ENCODE measurements at places on chromosomes 3 and 15. TPM values are rescaled to one million over a fixed set of nuclear protein-coding genes. Genes with fewer than 3 reads are reported as not detected.

FOXL2NB gene
- total RNA-seq = not detected

DNA sequence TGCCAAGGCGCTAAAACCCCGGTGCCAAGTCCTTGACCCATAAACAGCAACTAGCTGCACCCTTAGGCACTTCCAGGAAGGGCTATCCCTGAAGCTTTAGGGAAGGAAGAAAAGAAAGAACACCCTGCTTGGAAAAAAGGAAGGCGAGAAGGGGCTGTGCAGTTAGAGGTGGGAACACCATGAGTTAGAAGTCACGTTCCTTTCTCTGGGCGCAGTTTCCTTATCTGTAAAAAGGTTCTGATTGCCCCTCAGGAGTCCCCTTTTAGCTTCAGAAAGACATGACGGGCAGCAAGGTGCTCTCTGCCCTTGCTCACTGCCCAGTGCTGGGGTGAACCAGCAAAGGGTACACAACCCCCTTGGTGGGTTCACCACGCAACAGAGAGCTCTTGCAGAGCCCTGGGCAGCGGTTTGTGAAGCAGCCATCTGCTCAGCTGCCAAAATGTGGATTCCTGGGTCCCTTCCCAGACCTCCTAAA, 798 bp downstream of the GCHFR start:
- DNase-seq = no peak

GRCh38 chr15:23472678-23473077, 25.6 kb upstream of the GOLGA6L2 start:
- no peak for DNase-seq

- DNase-seq = no peak
Measured at GRCh38 chr3:142858043-142858442, 30.8 kb downstream of the PCOLCE2 start.

CORO2B gene
- not detected for total RNA-seq

TRPM7 gene
- total RNA-seq = 46.9 TPM

- DNase-seq = no peak
Measured at GRCh38 chr15:50321680-50322210, 33.3 kb downstream of the GABPB1 start.

DNA sequence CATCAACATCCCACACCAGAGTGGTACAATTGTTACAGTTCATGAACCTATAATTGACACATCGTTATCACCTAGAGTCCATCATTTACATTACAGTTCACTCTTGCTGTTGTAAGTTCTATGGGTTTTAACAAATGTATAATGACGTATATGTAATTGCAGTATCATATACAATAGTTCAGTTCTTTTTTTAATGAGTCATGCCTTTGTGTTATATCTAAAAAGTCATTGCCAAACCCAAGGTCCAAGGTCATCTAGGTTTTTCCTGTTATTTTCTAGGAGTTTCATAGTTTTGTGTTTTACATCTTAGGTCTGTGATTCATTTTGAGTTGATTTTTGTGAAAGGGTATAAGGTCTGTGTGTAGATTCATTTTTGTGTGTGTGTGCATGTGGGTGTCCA, 160.9 kb upstream of the GALNT15 start:
- DNase-seq = no peak

DNA sequence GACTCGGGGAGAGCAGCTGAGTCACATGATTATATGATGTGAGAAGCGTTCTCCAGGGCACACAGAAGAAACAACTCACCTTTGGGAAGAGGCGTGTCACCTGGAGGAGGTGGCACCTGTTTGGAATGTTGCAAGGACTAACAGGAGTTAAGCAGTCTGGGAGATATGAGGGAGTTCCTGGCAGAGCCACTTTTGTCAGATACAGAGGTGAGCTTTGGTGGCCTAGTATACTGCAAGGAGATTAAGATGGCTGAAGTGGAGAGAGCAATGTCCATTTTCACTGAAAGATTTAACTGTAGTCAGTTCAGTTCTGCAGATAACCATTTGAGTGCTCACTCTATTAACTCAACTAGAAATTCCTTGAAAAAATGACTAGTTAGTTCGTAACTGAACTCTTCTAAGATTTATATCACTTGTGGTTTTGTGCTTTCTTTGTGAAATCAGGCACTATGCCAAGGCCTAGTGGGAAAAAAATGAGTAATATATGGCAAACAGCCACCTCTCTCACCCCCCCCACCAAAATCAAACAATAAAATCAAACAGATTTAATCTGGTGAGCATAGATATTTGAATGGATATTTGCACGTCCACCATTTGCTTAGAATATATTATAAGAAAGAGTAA, 61.3 kb downstream of the CRYBG3 start:
- DNase-seq = no peak

OXTR gene
- 0.50 TPM for total RNA-seq

DNA sequence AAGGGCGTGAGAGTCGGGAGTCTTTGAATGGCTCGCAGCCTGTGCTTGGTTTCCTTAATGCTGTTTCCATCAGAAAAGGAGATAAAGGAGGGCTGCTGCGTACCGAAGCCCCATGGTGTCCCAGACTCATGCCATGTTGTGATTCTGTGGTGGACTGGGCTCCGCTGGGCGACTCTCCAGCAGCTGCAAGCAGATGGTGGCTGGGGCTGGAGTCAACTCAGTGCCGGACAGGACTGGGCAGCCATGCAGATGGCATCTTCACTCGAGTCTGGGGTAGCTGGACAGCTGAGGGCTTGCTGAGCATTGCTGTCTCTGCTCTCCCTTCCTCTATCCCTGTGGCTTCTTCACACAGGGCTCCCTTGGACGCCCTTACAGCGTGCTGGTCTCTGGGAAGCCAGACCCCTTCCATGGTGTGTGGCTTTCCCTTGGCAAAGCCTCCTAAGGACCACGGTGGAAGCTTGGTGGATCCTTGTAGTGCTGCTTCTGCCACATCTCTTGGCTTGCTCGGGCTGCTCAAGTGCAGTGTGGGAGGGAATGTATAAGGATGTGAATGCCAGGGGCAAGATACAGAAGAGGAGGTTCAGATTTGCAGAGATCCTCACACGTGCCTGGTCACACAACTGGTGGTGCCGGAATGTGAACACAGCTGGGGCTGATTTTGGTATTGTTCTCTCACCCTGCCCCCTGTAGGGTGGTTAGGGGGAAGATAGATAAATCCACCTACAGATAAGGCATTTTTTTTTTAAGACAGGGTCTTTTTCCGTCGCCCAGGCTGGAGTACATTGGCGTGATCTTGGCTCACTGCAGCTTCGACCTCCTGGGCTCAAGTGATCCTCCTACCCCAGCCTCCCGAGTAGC, 9.0 kb downstream of the NIPA1 start:
- no peak for DNase-seq

DNA sequence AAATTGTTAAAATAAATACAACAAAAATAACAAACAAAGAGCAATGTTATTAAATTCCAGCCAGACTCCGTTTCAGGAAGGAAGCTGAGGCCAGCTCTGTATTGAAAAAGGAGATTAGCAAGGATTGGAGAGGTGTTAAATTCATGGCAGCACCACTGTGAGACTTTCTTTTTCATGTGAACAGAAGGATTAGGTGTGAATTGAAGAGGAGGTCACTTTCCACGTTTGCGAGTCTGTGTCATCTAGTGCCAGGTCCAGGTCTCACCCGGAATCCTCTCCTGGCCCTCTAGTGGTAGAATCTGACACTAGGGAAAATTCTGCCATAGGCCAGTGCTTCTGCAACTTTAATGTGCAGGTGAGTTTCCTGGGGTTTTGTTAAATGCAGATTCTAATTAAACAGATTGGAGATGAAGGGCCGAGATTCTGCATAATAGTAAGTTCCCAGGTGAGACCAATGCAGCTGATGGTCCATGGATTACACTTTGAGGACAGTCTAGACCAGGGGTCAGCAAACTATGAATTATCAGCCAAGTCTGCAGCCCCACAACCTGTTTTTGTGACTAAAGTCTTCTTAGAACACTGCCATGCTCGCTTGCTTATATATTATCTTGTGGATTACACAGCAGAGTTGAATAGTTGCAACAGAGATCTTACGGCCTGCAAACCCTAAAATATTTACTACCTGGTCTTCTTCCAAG, 9.2 kb upstream of the SLC6A1 start:
- no peak for DNase-seq

- no peak for DNase-seq
Measured at GRCh38 chr15:61393949-61394348, 164.8 kb upstream of the RORA start.

AHSG gene
- total RNA-seq = not detected

GRCh38 chr3:149180057-149180573, 41.5 kb downstream of the CP start:
- DNase-seq = no peak

GRCh38 chr15:67110958-67111864, 45.8 kb downstream of the SMAD3 start:
- no peak for DNase-seq

GRCh38 chr15:65903296-65904073, 34.2 kb downstream of the RAB11A start:
- DNase-seq = no peak

KY gene
- total RNA-seq = not detected

DNA sequence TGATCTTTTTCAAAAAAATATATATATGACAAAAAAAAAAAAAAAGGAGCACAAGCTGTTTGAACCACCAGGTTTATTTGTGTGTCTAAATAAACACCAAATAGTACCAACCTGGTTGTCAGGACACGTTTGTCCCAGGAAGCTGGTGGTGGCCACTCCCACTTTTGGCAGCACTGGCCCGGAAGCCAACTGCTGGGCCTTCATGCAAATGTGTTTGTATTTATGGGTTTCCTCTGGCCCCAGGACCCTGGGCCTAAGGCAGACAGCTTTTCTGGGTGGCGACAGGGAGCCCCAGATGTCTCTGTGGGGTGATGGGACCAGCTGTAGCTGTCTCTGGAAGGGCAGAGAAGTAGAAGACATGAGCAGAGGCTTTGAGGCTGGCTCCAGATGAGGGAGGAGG, 31.6 kb downstream of the PRKCD start:
- no peak for DNase-seq

EIF4E3 gene
- total RNA-seq = 22.2 TPM

DNA sequence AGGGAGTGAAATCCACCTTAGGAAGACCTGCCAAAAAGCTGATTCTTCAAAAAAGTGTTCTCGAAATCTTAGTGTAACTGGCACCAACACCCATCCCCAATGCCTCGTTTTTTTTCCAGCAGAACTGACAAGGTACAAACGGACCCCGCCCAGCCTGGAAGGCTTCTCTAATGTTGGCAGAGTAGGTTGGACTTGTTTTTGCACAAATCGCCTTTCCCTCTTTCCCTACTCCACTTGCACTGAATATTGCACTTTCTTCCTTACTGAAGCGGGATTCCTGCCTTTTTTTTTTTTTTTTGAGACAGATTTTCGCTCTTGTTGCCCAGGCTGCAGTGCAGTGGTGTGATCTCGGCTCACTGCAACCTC, 544 bp upstream of the TIMMDC1 start:
- DNase-seq = no peak

- no peak for DNase-seq
Measured at GRCh38 chr3:49013738-49014660, 4.4 kb downstream of the DALRD3 start.

C3orf49 gene
- not detected for total RNA-seq

GRCh38 chr3:99502871-99503270, 135.5 kb upstream of the COL8A1 start:
- no peak for DNase-seq

- no peak for DNase-seq
Measured at GRCh38 chr15:101651554-101652097, 555 bp downstream of the TM2D3 start.

- DNase-seq = no peak
Measured at GRCh38 chr3:123340336-123340735, 108.6 kb downstream of the ADCY5 start.

TRPM1 gene
- total RNA-seq = not detected

AADACL2 gene
- total RNA-seq = not detected

GRCh38 chr3:187401856-187402255, 33.7 kb downstream of the RTP4 start:
- no peak for DNase-seq

DNA sequence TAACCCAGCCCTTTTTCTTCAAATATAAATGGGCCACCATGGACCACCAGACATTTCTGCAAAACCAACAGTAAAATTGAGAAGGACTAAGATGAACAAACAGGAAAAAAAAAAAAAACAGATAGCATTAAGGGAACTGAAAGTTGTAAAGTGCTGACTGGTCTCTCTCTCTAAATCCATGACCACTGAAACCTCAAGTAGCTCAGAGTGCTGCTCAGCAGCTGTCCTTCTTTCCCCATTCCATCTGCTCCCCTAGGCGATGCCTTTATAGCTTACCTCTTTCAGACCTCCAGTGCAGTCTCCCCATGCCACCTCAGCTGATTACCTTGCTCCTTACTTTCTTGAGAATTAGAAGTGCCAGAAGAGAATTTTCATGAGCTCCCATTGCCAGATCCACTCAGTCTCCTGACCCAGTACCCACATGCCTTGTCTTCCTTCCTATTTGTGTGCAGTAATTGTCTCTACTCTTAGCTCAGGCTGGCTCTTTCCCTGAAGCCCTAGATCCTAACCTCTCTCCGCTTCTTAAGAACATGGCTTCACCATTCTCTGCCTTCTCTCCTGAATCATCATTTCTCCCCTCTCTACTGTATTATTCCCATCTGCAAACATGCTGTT, 23.9 kb upstream of the XIRP1 start:
- no peak for DNase-seq

ACSBG1 gene
- total RNA-seq = not detected

Measured in CD8-positive, alpha-beta memory T cell (primary cell).